ENCODE measurements at places on chromosomes 6 and 20. TPM values are rescaled to one million over a fixed set of nuclear protein-coding genes. Genes with fewer than 3 reads are reported as not detected.

GRCh38 chr20:40317156-40317790 is 371.8 kb downstream of the MAFB start:
- no peak for DNase-seq

LRRC73 gene
- 0.12 TPM for total RNA-seq

- no peak for DNase-seq
Measured at GRCh38 chr6:41040101-41040939, 1.3 kb upstream of the UNC5CL start.

WFDC12 gene
- not detected for total RNA-seq

DNA sequence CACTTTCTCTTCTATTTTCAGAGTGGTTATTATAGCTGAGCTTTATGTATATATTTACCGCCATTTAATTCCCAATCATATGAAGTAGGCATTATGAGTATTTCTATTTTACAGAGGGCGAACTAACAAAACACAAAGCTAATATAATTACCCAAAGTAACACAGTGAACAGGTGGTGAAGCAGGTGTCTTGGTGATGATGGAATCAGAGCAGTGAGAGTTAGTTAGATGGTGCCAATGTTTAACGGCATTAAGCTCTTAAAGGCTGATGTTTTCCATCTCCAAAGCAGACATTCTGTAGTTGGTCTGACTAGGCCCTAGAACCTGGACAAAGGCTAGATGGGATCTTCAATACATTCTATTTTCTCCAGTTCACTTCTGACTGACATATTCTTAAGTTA is 551.1 kb upstream of the SYNCRIP start:
- DNase-seq: no peak

GRCh38 chr6:133240511-133241085 is 559 bp upstream of the EYA4 start:
- DNase-seq: no peak

- DNase-seq: no peak
Measured at GRCh38 chr20:47980336-47981177, 195.3 kb upstream of the SULF2 start.

DNA sequence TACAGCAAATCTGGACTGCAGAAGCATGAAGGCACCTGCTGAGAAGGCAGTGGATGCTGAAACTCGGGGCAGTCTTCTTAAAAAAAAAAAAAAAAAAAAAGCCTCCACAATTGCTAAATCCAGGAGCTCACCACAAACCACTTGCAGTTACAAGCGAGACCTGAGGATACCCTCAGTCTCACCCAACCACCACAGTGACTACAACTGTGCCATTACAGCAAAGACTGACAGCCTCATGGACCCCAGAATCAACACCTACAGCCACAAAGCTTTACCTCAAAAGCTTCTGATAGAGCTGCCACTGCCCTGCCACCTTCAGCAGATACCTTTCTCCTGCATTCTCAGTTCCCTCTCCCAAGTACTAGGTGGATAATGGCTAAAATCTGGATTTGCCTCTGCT is 9.0 kb downstream of the COL21A1 start:
- DNase-seq: no peak

GRCh38 chr20:43550456-43550855 is 8.4 kb upstream of the SGK2 start:
- no peak for DNase-seq

- no peak for DNase-seq
Measured at GRCh38 chr6:51495610-51496396, 591.6 kb downstream of the PKHD1 start.

- DNase-seq: no peak
Measured at GRCh38 chr6:12645941-12646340, 70.6 kb upstream of the PHACTR1 start.

TBCC gene
- total RNA-seq: 14.2 TPM

GRCh38 chr6:118469468-118469867 is 78.6 kb upstream of the PLN start:
- DNase-seq: no peak

DNA sequence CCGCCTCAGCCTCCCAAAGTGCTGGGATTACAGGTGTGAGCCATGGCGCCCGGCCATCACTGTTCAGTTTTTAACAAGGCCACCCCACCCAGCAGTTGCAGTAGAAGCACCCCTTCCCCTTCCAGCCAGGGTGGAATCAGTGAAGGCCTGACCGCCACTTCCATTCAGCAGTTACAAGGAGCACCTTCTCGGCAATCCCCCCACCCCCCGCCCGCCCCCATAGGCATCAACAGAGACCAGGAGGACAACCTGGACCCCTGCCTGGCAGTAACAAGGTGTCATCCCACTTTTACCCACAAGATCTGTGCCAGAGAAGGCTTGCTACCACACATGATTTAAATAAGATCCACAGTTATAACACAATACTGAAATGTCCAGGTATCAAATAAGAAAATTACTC is 23.1 kb downstream of the NCR2 start:
- no peak for DNase-seq

DNA sequence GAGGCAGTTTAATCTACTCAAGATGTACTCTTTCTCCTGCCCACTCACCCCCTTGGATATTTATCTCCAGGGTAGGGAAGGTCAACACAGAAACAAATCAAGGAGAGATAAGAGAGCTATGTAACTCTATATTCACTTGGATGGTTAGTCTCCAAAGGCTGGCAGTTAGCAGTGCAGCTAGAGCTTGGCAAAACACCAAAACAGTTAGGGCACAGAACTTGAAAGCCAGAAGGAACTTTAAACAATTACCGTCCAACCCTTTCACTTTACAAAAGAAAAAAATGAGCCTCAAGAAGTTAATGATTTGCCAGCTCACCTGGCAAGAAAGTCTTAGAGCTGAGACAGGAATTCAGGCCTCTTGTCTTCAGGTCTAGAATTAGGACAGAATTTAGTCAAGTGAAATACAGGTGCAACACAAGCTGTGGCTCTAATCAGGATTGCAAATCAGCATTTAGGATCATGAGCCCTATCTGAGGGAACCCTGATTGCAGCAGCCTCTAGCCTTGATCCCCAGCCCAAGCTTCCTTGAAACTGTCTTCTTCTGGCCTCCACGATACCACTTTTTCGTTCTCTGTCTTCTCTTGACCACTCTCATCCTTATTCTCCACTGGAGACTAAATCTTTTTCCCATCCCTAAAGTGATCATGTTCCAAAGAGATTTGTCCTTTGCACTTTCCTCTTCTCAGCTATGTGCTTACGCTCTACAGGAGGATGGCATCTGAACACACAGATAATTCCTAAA is 14.9 kb downstream of the NEDD9 start:
- no peak for DNase-seq

ISM1 gene
- total RNA-seq: 0.50 TPM

TENT5A gene
- 1.8 TPM for total RNA-seq

GRCh38 chr20:38067717-38068365 is 34.3 kb downstream of the RPRD1B start:
- DNase-seq: no peak

DNA sequence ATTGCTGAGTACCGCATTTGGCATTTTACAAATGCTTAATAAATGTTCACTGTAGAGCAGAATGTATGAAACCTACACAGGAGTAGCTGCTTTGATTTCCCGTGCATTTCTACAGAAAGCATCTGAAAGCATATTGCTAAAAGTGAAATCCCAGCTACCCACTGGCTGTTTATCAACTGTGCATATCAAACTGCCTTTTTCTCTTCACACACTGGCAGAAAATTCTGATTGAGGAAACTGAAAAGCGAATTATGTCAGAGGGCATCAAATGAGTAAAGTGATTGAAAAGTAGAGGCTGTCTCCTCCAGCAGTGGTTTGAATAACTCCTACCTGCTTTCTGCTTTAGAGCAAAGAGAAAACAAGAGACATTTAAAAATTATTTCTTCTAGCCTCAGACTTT is 28.0 kb downstream of the STX11 start:
- DNase-seq: peak; percentile 14

GRCh38 chr6:110705543-110705942 is 109.7 kb downstream of the CDK19 start:
- no peak for DNase-seq

- no peak for DNase-seq
Measured at GRCh38 chr6:44341095-44341890, 1.2 kb upstream of the SPATS1 start.

- DNase-seq: peak; percentile 39
Measured at GRCh38 chr20:25178563-25179438, 16.7 kb upstream of the ENTPD6 start.

GNL1 gene
- 107 TPM for total RNA-seq

DNA sequence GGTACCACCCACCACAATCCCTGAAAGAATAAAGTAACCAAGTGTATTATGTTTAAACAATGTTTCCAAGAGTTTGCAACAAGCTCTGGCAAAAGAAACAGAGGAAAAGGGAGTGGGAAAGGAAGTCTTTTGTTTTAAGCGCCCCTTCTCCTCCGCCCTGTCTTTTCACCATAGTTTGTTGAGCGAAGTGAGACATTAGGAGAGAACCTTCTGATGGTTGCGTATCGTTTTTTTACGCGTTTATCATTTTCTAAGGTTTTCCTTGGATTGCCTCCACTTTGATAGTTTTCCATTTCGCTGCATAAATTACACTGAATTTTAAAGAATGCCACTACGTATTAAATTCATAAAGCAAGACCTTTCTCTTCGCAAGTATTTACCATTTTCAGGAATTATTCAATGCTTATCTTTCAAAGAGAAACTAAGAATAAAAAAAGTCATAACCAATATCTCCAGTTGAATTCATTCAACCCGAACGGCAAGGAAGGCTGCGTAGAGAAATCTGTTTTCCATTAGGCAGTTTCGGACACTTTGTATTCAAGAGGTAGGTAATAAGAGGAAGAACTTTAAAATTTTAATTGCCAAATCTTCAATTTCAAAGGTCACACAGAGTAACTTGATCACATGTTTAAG is 920 bp upstream of the EPHA7 start:
- no peak for DNase-seq

HLA-DQA1 gene
- total RNA-seq: 1.7 TPM

MOCS3 gene
- 4.3 TPM for total RNA-seq

DNA sequence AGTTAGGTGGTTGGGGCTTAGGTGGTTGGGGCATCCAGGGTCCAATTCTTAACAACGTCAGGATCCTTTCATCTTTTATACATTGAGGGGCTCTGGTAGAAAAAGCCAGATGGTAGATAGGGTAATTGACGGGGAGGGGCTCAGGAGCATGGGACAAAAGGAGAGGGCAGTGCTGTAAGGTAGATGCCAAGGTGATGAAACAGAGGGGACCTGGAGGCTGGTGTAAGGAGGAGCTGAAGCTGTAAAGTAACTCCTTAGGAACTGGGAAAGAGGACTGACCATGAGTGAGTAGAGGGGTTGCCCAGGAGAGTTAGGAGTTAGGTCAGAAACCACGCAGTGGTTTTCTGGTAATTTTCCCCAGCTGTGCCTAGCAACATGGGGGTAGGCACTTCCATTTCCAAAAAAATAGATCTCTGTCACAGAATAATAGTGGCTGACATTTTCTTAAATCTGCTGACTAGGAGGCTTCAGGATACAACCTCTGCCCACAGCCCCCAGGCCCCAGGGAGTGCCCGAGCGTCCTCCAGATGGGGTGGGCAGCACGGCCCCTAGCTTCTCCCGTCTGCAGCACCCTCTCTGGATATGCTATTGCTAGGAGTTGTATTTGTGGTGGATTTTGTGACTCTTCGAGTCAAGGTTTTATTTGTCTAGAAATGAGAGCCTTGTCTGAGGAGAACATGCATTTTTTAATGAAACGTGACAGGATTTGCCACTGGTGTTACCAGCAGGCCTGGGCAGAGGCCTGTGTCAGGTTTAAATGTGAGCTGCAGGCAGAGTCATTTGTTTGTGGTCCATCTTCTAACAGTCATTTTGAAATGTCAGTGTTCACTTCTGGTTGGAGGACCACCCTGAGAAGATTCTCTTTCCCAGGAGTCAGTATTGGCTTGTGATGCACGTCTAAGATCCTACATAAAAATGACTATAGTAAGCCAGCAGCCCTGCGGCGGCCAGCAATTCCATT is 44.6 kb downstream of the TULP4 start:
- DNase-seq: no peak

LPIN3 gene
- total RNA-seq: 5.1 TPM

DNA sequence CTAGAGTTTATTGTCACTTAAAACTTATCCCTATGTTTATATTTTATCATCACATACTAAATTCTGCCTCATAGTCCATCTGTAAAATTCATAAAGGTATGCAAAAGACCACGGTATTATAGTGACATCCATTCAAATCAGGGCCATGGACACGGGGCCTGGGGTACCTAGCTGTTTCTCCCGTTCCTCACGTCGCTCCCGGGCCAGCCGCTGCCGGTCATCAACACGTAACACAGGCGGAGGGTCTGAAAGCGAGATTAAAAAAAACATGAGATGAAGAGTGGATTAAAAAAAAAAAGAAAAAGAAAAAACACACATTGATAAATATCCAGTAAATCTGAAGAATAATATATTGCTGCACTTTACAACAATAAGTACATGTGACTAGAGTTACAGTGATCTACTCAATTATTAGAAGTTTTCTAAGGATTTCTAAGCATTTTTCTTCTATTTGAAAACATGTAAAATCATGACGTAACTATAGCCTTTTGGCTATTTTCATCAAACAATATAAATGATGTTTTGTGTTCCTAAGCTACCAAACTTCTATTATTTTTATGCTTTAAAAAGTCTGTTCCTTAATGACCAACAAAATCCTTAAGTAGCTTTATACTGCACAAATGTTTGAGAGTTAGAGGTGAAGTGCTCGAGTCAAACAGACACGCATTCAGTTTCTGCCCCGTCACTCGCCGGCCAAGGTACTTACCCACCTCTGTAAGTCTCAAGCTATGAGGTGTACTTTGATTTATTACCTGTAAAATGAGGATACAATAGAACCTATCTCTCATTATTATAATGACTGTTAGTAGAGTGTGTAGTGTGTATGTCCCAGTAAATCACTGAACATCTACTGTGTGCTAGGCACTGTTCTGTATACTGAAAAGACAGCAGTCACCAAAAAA is 122.1 kb upstream of the BCLAF1 start:
- no peak for DNase-seq

TOMM6 gene
- 182 TPM for total RNA-seq

DNA sequence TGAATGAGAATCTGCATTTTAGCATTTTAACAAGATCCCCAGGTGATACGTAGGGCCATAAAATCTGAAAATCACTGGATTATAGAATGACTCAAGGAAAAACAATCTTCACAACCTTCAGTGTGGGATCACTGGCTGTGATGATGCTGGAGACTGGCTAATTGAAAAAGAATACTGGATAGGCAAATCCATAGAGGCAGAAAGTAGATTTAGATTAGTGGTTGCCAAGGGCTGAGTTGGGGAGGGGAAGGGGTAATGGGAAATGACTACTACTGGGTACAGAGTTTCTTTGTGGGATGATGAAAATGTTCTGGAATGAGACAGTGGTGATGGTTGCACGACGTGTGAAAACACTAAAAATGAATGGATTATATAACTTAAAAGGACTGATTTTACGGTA is 84.1 kb downstream of the CDK19 start:
- no peak for DNase-seq

GRCh38 chr6:46293641-46294316 is 123.0 kb upstream of the ENPP5 start:
- DNase-seq: no peak

- DNase-seq: no peak
Measured at GRCh38 chr20:19555726-19556125, 202.3 kb upstream of the RIN2 start.
